ENCODE measurements at places on chromosomes 3 and 15.

DNA sequence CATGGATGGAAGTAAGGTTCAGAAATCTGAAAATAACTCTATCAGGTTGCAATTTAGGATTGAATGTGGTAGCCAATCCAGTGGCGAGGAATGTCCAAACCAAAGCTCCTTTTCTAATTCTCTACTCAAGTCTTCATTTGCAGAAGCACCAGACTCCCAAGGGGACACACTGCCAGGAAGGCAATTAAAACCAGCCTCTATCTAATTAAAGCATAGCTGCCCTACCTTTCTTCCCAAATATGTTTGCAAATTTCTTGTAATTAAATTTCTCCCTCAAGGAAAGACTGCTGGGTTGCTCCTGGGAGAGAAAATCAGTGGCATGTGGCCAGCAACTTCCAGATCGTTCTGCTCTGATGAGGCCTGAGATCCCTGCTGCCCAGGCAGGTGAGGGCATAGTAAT is 153.4 kb upstream of the MCTP2 start:
- no peak for DNase-seq

DNA sequence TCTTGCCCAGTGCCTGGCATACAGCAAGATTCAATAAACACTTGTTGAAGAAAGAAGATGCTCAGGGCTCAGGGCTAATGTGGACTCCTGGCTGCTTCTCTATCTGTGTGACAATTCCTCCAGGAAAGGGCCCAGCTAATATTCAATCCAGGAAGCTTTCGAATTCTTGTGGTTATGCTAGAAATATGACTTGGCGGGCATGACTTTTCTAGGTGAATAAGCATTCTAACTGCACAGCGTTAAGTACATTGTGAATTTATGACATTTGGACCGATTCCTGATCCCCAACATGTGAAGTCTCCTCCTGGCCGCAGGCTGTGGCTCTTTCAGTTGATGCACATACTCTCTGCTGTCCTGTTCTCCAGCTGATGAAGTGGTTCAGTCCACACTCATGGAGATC is 117.0 kb downstream of the IMPG2 start:
- DNase-seq, result peak; percentile 24

- peak; percentile 48 for DNase-seq
These were observed 97.2 kb downstream of the CLDN1 start for GRCh38 chr3:190224863-190225692.

- no peak for DNase-seq
These were observed 166.1 kb upstream of the LINGO1 start for GRCh38 chr15:77798847-77799246.

DNA sequence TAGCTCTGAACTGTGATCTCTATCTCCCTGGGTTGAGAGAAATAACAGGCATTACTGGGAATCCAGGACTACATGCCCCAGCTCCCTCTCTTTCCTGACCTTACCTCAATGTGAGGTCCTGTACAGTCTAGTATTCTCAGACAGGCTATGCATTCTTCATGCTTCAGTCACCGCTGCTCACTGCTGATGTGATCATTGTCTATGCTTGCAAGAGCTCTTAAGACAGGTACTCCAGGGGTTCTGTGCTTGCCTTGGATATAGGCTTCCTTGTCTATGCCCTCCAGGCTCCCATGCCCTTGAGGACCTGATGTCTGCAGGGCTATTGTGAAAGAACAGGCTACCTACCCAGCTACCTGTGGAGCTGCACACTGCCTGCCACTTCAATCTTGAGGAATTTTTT is 183.6 kb downstream of the MBNL1 start:
- DNase-seq, result peak; percentile 2

DNA sequence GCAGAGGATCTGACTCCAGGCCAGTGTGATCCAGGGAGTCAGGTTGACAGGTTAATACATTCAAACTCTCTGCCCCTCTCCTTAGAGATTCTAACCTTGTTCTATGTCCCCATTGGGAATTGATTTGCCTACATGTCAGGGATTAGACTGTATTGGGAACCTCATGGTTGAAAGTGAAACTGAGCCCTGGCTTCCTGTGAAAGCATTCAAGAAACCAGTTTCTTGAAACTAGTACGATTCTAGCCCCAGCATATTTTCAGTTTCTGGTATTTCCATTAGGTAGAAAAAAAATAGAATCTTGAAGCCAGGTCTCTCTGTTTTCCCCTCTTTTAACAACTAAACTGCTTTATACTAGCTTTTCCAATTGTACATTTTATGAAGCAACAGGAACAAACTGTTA is 140.4 kb upstream of the ABI3BP start:
- no peak for DNase-seq

All from ACHN (cell line).